ENCODE measurements at places on chromosomes 1 and 21.
A peak's percentile ranks its signal among the peaks of the same experiment; 100 is the strongest.

DNA sequence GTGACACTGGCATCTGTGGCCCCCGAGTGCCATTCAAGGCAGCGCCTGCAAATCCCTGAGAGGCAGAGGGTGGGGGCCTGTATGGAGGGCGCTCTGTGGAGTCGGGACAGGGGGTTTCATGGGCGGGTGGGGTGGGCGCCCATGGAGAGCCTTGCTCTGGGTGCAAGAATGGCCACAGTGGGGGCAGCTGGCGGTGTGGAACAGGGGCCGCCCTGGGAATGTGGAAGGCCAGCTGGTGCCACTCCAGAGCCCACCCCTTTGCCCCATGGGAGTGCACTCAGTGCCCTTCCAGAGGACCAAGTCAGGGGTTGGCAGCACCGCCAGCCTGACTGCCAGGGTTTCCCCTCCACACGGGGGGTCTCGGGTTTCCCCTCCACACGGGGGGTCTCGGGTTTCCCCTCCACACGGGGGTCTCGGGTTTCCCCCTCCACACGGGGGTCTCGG lies 55.0 kb upstream of the TRAPPC10 start:
- DNase-seq: no peak

DNA sequence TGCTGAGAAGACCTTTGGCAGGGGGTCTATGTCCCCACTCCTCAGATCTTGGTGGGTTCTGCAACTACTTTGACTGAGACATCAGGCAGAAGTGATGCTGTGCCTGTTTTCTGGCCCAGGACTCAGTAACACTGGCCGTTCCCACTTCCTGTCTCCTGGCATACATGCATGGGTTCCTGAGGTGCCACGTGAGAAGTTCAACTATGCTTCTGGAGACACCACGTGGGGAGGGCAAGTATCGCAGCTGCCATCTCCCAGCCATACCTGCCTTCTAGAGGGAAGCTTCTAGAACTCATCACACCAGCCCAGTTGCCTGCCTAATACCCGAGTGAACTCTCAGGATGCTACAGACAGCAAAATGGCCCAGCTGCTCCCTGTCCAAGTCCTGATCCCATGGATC lies 65.8 kb downstream of the TRABD2B start:
- DNase-seq: no peak

GRCh38 chr21:17491716-17492414 lies 21.0 kb upstream of the CXADR start:
- DNase-seq: peak; percentile 57

DNA sequence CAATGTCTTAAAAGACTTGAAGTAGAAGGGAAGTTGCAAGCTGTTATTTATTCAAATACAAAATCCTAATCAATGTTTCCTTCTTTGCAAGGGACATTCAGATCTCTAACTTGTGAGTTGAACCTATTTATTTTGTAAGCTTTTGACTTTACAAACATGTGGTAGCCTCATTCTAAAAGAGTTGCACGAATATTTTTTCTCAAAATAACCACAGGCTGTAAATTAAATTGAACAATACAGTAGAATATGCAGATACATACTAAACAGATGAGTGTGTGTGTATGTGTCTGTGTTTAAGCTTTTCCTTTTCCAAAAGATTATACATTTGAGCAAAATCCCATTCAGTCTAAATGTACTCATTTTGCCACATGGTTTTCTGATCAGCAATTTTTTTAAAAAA lies 4.8 kb upstream of the DYNLT5 start:
- DNase-seq: no peak

- no peak for DNase-seq
Measured at GRCh38 chr1:20194757-20195461, 8.6 kb upstream of the PLA2G2C start.

GRCh38 chr1:170580636-170581440 lies 48.9 kb downstream of the GORAB start:
- no peak for DNase-seq

All from brain pericyte (primary cell).